ENCODE measurements at places on chromosomes 4 and X.

GRCh38 chr4:112854420-112854819 is 195.0 kb upstream of the ANK2 start:
- no peak for DNase-seq

- DNase-seq = no peak
Observed at GRCh38 chr4:7344636-7345155, 90.0 kb downstream of the PSAPL1 start.

GRCh38 chr4:99998062-99998867 is 48.2 kb upstream of the H2AZ1 start:
- DNase-seq = no peak

DNA sequence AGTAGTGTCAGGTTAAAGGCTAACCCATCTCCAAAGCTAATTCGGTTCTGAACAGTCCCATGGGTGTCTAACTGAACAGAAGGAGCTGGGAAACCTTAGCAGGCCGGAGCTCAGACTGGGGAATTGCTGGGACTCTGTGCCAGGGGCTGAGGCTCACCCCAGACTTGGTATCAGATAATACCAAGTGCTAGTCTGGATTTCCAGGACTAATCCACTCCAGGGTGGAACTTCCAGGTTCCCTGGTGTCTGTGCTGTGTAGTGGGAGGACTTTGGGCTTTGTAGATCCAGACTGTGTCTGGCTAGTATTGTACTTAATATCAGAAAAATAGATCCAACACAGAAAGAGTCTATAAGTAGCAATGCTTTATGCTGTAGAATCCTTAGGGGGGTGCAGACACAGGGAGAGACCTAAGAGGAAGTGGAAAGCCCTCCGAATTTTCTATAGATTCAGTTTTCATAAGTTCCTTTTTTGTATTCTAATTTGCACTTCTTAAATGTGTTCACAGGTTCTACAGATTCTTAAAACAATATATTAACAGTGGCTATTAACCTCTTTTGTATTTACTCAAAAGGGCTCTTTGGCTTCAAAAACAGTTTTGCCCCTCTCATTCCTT is 4.1 kb downstream of the ZNF827 start:
- DNase-seq = no peak

DNA sequence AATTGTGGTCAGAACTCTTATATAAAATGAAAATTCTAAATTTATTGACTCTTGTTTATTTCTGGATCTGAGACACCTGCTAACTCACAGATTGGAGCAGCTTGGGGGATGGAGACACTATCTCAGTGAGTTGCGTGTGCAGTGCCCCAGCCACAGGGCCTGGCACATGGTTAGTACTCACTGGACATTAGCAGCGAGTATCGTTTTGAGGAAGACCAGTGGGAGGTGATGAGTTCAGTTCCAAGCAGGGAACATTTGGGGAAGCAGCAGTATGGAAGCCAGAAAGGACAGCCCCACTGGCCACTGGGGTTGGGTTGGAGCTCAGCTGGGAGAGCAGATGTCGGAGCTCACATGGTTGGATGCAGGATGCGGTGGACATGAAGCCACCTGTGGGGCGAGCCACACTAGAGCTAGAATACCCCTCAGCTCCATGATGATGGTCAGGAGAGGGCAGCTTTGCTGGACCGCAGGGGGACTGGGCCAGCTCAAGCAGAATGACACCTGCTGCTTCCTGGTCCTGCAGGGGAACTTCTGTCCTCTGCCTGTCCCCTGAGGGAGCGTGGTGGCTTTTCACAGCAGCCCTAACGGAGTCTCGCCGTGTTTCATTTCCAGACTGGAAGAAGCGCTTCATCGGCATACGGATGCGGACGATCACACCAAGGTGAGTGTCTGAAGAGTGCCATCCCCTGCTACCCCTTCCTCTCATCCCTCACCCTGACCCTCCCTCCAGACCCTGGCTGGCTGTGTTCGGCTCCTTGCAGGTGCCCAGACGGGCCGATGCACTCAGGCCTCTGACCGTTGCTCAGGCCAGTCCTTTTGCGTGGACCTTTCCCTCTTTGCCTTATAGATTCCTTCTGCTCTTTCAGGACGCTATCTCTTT is 32.5 kb downstream of the HTRA3 start:
- no peak for DNase-seq

DNA sequence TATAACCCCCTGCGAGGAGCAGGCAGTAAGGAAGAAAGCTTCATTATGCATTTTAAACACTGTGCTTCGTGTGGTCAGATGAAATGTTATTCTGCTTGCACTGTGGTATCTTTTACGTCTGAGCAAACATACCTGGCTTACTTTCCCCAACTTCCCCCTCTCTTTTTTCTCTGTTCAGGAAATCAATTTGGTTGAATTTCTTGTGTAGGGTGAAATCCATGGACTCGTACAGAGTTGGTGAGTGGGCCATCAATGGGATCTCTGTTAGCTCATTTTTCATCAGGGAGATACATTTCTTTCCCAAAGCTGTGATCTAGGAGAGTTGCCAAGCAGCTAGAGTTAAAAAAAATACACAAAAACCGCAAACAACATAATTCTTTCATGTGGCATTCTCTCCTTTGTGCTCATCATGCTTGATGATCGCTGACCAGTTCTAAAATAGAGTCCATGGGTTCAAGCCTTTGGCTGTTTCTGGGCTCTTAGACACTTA is 98.5 kb downstream of the FRAS1 start:
- DNase-seq = no peak

Measured in NCI-H1105 (cell line).